ENCODE measurements at places on chromosomes 16 and 17. TPM values are rescaled to one million over a fixed set of nuclear protein-coding genes. Genes with fewer than 3 reads are reported as not detected.

DNA sequence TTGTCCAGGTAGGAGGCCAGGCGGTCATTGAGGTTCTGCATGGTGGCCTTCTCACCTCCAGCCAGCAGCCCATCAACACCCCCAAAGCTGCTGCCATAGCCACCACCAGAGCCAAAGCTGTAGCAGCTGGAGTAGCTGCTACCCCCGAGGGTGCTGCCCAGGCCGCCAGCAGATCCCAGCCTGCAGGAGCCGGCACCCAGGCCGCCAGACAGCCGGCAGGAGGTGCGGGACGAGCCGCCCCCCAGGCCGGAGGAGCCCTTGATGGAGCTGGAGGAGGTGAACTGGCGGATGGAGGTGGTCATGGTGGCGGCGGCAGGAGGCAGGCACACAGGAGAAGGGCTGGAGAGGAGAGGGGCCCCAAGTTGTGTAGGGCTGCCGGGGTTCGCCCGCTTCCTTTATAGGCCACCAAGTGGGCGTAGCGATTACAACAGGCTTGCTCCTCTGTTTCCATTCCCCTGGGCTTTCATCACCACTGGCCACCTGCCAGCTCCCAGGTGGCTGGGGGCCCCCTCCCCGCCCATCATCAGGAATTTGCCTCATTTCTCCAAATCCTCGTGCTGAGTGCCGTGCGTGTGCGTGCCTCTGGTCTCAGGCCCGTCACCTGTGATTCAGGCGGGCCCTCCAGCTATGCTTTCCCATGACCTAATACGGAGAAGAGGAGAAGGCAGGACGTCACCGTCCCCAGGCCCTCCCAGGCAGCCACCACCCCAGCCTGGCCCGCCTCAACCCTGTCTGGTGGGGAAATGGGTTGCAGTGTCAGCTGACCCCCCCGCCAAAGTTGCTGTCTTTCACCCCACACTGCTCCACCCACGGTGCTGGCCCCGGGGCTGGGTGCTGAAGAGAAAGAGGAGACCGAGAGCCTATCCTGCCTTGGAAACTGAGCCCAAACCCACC, at the start of gene KRT17:
KRT17 (minus strand) TSS at position 368 of the 894 bp plus-strand sequence; CDS start at position 302, 66 bp downstream.
- no peak for DNase-seq
- no peaks in the 10 kb centered on the region for H3K27me3 ChIP-seq
- H3K36me3 ChIP-seq: no peaks in the 10 kb centered on the region
- no peaks in the 10 kb centered on the region for H3K4me1 ChIP-seq

GRCh38 chr17:20225162-20226115, 216.3 kb downstream of the SPECC1 start:
- H3K27ac ChIP-seq: no peak overlapping the region
- no peaks in the 10 kb centered on the region for H3K27me3 ChIP-seq
- DNase-seq: no peak
- no peak overlapping the region for H3K4me3 ChIP-seq
- no peaks in the 10 kb centered on the region for H3K36me3 ChIP-seq

- no peaks in the 10 kb centered on the region for H3K27me3 ChIP-seq
- H3K4me3 ChIP-seq: no peak overlapping the region
- H3K4me1 ChIP-seq: peaks cover 19% of the 10 kb centered on the region
- DNase-seq: no peak
- H3K36me3 ChIP-seq: peaks cover 14% of the 10 kb centered on the region
Measured at GRCh38 chr17:68398691-68399637, 58.3 kb downstream of the WIPI1 start.

DNA sequence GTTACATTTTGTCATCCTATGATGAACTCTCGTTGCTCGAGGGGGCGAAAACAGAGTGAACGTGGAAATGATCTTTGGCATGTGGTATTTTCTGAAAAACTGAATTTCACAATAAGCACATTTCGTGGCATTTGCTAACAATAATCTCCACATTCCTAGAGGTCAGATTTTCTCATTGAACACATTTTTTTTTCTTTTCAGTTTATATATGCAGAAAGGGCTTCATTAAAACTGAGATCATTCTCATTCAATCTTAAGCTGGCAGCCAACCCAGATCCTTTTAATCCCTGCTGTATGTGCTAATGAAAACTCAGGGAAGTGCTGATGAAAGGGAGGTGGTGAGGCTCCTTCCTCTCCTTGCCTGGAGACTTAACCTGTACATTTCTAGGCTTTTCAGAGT, 52.6 kb downstream of the PRKCA start:
- no peaks in the 10 kb centered on the region for H3K36me3 ChIP-seq
- H3K27ac ChIP-seq: no peak overlapping the region
- H3K4me3 ChIP-seq: no peak overlapping the region
- DNase-seq: no peak

DNA sequence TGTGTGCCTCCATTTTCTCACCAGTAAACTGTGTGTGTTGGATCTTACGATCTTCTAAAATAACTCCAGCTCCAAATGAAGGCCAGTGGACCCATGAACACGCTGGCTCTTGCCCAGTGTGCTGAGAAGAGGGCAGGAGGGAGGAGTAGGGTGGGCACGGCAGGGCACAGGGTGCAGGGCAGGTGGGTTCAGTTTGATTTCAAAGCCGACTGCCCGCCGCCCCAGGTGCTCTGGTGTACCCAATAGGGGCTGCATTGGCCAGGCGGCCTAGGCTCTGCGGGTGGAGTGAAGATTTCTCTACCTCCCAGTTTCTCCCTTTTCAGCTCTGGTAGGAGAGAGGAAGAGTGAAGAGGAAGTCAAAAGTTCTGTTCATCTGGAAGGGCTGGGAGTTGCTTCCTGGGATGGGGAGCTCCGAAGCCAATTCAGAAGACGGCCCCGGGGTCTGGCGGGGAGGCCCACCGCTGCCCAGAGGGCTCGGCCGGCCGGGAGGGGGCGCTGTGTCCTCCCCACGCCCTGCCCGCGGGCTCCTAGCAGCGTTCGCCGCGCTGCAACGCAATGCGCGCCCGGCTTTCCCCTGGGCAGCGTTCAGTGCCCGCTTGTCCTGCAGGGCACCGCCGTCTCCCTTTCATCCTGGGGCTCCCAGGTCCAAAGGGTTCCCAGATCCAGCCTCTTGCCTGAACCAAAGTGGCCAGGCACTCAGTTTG, 1.1 kb upstream of the CRHR1 start:
- H3K27ac ChIP-seq: no peak overlapping the region
- no peak overlapping the region for H3K4me3 ChIP-seq
- H3K4me1 ChIP-seq: peaks cover 19% of the 10 kb centered on the region

Gene DPEP3
- 0.44 TPM for total RNA-seq

- H3K27me3 ChIP-seq: no peaks in the 10 kb centered on the region
- peaks cover 40% of the 10 kb centered on the region for H3K36me3 ChIP-seq
- H3K4me1 ChIP-seq: peaks cover 11% of the 10 kb centered on the region
- no peak for DNase-seq
Measured at GRCh38 chr16:29116980-29117379, 132.1 kb downstream of the LAT start.

GRCh38 chr17:44253006-44253405, 14.9 kb downstream of the SLC4A1 start:
- H3K27ac ChIP-seq: no peak overlapping the region
- H3K36me3 ChIP-seq: no peaks in the 10 kb centered on the region
- no peak overlapping the region for H3K4me3 ChIP-seq
- DNase-seq: no peak
- H3K27me3 ChIP-seq: no peaks in the 10 kb centered on the region

All from CD4-positive, CD25-positive, alpha-beta regulatory T cell (primary cell).